Activated CD4-positive, alpha-beta memory T cell treated with anti-CD3 and anti-CD28 coated beads, Interleukin-2, amount 10 ng/mL, durations not matched to agents 7 days and 5 days (primary cell): ENCODE measurements at places on chromosomes 5 and 9.

- DNase-seq = no peak
Measured at GRCh38 chr5:96569770-96570169, 92.4 kb upstream of the CAST start.

GRCh38 chr9:95082401-95083084, 235.0 kb downstream of the FANCC start:
- no peak for DNase-seq

GRCh38 chr5:122435234-122435633, 123.2 kb downstream of the SNCAIP start:
- no peak for DNase-seq

- DNase-seq = no peak
Measured at GRCh38 chr5:389891-390622, 52.9 kb upstream of the EXOC3 start.

GRCh38 chr5:136046246-136046645, 17.5 kb downstream of the TGFBI start:
- DNase-seq = no peak

- DNase-seq = no peak
Measured at GRCh38 chr9:76400534-76401096, 6.4 kb upstream of the RFK start.

GRCh38 chr5:154309371-154309745, 118.8 kb downstream of the GALNT10 start:
- no peak for DNase-seq

DNA sequence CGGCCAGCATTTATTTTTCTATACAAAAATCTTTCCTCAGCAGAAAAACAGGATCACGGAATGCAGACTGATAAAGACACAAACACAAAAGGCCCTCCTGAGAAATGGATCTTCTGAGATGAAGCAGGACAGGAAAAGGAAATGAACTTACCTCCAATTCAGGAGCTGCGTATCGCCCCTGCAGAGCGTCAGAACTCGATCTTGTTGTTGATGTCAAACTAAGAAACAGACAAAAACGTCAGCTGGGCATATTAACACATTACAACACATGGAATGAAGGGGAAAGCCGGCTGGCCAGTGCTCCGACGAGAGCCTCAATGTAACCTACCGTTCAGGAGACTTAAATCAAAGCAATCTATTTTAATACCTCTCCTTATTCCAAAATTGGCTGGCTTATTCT, 105.1 kb downstream of the SERINC5 start:
- DNase-seq = no peak
